ENCODE measurements at places on chromosomes 5 and 9.

GRCh38 chr5:59346514-59346913 lies 547.0 kb downstream of the PDE4D start:
- ATAC-seq: no peak

- ATAC-seq: no peak
Observed at GRCh38 chr9:37370968-37371563, 51.4 kb upstream of the GRHPR start.

- ATAC-seq: no peak
Observed at GRCh38 chr5:11104651-11105112, 343.6 kb upstream of the DAP start.

DNA sequence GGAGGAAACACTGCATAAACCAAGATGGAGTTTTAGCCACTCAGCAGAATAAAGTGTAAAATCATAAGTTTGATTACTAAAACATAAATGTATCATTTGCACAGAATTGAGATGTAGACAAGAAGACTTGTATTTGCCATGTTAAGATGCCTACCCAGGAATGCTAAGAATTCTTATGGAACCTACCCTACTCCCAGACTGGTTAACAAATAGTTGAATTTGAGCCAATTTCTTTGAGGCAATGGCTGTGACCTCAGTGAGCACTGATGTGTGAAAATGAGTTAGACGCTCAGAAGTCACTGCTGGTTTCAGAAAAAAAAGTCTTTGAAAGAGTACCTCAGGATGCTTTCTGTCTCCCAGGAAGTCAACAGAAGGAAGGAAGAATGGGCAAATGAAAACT lies 95.6 kb downstream of the ESM1 start:
- ATAC-seq: peak; percentile 74

- no peak for ATAC-seq
Observed at GRCh38 chr9:20442461-20443319, 179.6 kb downstream of the MLLT3 start.

GRCh38 chr5:177472460-177473442 lies 683 bp downstream of the DBN1 start:
- peak; percentile 20 for ATAC-seq

DNA sequence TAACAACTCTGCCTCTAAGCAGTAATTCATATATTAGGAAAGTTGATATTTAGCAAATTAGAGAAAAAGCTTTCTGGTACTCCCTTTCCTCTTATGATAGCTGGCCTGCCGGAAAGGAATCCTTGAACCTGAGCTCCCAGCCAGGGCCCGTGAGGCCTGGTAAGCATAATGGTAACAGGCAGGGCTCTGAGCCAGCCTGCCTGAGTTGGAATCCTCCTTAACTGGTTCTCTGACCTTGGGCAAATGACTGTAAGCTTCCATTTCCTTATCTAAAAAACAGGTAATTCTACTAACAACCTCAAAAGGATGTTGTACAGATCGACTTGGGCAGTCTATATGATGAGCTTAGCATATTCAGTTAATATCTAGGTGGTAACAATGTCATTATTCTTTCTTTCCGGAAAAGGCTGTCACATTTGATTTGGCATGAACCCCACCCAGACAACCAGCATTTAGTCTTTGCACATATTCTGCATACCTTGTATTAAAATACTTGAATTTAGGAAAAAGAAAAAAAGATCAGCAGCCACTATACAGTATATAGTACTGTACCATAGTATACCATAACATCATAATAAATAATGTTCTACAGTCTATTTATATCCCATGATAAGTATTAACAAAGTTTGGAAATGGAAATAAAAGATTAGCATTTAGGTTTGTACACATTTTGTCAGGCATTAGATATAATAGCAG lies 55.7 kb upstream of the MAP3K1 start:
- ATAC-seq: no peak

- ATAC-seq: no peak
Observed at GRCh38 chr5:15734058-15734457, 234.1 kb downstream of the FBXL7 start.

- ATAC-seq: no peak
Observed at GRCh38 chr5:180160789-180161188, 48.2 kb downstream of the RASGEF1C start.

DNA sequence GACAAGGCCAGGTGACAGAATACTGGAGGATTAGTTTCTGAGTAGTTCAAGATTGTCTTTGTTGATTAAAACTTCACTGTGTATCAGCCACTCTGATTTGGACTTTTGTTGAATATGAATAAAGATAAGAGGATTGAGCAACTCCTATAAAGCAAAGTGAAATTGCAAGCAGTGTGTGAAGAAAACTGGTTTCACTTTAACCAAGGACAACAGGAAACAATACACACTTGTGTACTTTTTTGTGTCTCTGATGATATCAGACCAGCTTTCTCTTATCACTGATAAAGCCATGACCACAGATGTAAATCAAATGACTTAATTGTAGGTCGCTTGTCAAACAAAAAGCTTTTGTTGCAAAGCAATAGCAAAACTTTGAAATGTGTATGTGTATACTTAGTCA lies 268.6 kb downstream of the FER start:
- no peak for ATAC-seq

GRCh38 chr5:126972062-126972895 lies 58.1 kb downstream of the MARCHF3 start:
- ATAC-seq: no peak

DNA sequence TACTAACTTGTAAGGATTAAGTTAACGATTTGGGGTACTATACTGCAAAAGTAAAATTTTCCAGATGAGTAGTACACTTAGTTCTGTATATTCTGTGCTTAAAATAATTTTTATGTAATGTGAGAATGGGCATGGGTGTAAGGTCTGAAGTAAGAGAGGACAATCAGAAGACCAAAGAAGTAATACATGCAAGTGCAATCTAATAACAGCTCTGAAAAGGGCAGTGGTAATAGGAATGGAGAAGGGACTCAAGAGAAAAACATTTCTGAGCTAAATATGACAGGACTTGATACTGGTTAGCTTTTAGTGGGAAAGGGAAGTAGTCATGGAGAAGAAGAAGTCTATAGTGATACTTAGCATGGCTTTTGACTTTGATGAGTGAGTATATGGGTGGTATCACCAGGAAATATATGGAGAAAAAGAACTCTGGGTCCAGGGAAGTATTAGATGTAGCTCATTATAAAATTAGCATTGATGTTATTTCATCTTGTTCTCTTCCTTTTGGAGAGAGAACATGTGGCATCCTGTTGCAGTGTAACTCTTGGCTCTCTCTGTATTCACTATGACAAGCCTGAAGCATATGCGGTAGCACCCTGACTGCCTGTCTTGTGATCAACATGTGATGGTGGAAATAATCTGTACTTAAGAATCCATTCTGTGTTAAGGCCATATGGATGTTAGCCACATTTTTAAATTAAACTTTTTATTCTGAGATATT lies 60.5 kb downstream of the ERCC6L2 start:
- ATAC-seq: no peak

DNA sequence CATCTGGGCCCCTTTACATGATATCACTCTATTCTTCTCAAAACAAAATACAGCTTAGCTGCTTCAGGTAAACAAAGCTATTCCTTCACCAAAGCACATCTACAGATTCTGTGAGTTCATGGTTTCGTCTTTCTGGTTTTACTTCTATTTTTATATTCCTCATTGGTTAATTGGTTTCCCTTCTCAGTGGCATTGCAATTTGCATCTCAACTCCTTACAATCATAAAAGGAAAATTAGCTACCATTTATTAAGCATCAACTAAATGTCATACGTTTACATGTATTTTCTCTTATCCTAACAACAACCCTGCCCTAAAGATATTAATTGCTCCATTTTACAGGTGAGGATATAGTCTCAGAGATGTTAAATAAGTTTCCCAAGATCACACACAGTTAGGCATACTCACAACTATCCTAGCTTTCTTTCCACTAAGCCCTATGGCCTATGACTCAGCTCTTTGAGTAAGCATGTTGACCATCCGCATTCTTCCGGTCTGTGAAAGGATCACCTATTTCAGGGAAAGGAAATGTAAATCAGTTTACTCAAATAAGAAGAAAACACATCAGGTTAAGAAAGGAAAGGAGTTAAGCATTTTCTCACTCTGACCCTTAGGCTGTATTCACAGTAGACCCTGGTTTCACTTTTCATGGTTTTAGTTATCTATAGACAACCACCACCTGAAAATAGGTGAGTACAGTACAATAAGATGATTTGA lies 146.1 kb downstream of the CAAP1 start:
- no peak for ATAC-seq

DNA sequence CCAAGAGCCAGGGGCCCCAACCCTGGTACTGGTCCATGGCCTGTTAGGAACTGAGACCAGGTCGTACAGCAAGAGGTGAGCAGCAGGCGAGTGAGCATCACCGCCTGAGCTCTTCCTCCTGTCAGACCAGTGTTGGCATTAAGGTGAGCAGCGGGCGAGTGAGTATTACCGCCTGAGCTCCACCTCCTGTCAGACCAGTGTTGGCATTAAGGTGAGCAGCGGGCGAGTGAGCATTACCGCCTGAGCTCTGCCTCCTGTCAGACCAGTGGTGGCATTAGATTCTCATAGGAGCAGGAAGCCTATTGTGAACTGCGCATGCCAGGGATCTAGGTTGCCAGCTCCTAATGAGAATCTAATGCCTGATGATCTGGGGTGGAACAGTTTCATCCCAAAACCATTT lies 31.0 kb upstream of the UBE2QL1 start:
- ATAC-seq: no peak

DNA sequence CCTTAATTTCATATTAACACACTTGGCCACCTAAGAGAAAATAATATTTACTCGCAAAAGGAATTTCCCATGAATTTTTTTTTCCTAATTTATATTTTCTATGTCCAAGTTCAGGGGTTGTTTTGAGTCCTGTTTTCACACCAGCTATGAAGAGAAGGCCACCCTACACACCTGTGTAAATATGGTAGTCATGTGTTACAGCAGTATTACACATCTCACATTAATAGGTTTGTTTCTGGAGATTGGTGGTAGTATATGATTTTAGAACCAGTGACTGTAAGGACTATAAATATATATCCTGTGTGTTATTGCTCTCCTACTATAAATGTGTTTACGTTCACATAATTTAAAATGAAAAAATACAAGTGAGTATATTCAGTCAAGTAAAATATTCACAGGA lies 147.5 kb downstream of the PAM start:
- ATAC-seq: no peak

DNA sequence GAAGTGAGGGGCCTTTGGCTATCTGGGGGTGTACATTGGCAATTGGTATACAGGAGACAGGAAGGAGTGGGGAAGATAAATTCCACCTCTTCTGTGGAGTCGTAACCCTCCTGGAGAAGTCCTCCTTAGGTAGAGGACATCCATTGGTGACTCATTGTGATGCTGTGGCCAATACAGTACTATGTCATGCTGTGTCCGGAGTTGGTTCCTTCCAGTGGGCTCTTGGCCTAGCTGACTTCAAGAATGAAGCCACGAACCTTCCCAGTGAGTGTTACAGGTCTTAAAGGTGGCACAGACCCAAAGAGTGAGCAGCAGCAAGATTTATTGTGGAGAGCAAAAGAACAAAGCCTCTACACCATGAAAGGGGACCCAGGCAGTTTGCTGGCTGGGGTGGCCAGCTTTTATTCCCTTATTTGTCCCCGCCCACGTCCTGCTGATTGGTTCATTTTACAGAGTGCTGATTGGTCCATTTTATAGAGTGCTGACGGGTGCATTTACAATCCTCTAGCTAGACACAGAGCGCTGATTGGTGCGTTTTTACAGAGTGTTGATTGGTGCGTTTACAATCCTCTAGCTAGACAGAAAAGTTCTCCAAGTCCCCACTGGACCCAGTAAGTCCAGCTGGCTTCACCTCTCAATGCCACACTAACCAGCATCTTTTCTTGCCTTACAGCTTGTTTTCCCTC lies 37.3 kb upstream of the FBP1 start:
- ATAC-seq: no peak

DNA sequence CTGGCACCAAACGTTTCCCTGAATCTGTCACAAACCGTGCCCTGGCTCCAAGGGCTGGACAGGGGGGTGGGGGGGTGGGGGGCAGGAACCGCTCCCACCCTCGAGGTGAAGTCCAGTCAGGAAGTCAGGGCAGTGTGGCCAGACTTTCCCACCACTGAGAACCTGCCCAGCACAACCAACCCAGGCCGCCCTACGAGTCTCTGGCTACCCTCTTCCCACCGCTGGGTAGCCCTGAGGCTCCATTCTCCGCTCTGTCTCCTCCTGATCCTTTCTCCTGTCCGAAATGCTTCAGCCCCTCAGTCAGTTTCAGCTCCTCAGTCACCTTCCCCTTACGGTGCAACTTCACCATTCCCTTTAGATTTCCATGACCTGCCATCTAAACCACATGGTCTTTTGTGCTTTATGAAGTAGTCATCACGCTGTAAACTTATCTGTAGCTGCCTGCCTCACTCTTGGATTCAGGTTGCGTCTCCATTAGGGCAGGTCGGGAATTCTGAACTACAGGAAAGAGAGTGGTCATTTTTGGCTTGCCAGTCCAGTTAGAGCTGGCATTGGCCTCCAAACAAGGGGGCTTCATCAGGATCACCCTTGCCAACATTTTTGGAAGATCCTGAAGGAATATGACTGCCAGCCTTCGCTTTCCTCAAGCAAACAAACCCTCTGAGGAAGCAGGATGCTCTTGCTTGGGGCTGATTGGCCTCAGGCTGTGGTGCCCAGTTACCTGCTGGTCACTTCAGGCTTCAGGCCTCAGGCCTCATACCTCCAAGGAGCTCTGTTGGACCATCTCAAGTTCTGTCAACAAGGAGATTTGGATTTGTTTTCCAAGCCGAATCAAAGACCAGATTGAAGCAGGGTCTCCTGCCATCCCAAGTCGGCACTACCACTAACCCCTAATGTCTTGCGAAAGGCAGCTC lies 794 bp upstream of the DCAF12 start:
- ATAC-seq: peak; percentile 3
